HTR-8/SVneo (cell line): ENCODE measurements at places on chromosomes 6 and 20.

DNA sequence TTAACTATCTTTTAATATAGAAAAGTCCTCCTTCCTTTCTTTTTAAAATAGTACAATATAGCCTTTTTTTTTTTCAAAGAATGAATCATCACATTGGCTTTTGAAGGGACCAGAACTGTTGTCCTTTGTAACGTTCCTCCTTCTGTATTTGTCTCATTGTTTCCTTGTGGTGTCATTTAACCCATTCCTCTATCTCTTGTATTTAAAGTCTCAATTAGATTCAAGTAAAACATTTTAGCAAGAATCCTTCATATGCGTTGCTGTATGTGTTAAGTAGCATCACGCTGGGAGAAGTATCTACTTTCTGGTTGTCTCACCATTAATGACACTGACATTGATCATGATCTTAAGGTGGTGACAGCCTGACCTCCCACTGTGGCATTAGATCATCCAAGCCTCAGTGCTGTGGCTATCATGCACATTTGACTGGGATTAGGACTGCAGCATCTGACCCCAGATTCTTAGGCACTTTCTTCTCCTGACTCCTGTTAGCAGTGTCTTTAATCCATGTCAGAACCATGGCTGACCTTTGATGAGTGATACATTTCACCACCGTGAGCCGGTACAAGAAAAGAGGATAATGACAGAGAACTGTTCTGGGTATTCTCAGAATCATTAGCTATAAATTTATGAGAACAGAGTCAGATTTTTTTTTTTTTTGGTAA, 67.5 kb upstream of the TFB1M start:
- DNase-seq, result no peak

- DNase-seq, result no peak
These were observed 7.2 kb downstream of the PYGB start for GRCh38 chr20:25254986-25255680.

DNA sequence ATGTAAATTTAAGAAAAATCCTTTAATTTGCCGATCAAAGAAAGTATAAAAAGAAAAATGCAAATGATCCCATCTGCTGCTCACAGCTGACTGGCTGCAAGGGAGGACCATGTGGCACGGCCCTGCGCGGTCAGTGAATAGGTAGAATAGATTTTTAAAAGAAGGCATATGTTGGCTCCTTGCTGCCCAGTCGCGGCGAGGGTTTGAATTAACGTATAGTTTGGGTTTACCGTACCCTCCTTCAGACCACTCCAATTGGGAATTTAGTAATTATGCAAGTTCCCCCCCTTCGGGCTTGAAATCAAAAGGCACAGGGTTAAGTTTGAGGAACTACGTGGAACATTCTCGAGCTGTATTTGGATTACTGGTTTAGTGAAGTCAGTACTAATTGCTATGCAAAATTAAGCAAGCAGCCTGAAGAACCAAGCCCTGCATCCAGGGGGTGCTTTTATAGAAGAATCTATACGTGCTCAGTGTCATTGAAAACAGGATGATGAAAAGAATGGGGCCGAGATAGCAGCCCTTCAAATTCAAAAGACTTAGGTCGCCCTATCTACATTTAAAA, 1.1 kb upstream of the BEND3 start:
- no peak for DNase-seq

- DNase-seq, result no peak
These were observed 33.1 kb downstream of the PRL start for GRCh38 chr6:22263748-22264147.

DNA sequence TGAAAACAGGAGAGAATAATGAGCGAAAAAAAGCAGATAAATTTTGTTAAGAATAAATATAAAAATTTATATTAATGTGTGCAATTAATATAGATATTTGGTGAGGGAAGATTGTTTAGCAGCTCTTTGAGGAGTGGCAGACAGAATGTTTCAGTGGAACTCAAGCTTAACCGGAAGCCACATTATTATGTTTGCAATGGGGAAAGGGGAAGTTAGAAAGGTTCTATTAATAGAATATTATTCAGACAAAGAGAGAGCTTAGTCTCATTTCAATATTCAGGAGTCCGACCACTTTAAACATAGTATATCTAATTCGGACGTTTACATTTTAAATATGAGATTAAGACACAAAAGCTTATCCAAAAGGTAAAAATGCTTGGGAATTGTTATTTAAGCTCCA, 81.6 kb upstream of the KHDRBS2 start:
- DNase-seq, result no peak

- no peak for DNase-seq
These were observed 7.4 kb upstream of the CD24 start for GRCh38 chr6:106981926-106982325.

DNA sequence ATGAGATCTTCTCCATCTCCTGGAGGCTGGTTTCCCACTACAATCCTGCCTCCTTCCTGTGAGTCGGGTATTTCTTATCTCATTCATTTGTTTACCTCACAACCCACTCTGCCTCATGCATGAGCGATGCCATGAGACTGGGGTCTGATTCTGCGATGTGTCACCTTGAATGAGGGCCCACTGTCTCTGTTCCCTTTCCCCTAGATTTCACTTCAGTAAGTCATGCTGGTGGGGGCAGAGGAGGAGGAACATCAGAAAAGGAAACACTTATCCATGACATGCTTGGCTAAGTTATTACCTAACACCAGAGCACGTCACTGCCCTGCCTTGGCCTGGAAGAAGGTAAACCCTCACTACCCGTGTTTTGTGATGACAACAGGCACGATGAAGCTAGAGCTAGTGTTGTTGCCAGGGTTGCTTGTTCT, 337.4 kb upstream of the PRDM1 start:
- no peak for DNase-seq

DNA sequence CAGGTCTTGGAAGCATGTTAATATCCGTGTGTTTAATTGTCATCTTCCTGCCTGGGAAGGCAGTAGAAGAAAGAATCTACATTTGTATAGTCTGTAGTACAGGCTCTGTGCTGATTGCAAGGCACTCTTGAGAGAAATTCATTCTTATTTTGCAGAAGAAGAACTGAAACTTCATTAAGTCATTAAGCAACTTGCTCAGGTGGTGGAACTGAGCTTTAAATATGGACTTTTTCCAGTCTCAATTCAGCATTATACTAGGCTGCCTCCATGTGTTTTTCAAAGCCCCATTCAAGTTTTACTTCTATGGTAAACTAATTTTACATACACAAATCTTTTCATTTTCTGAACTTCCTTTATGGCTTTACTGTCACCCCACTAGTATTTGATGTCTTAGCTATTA, 18.7 kb downstream of the ZNF451 start:
- no peak for DNase-seq

GRCh38 chr6:136487759-136488425, 62.3 kb downstream of the MAP7 start:
- no peak for DNase-seq

GRCh38 chr6:128310451-128310850, 209.9 kb downstream of the PTPRK start:
- no peak for DNase-seq

GRCh38 chr6:37489697-37490336, 9.9 kb downstream of the CCDC167 start:
- DNase-seq, result peak; percentile 36

GRCh38 chr20:59933296-59933848, at the start of gene SYCP2:
Gene SYCP2 (minus strand): TSS chr20:59933637. CDS start chr20:59922413, 11,224 bp downstream.
- DNase-seq, result no peak

DNA sequence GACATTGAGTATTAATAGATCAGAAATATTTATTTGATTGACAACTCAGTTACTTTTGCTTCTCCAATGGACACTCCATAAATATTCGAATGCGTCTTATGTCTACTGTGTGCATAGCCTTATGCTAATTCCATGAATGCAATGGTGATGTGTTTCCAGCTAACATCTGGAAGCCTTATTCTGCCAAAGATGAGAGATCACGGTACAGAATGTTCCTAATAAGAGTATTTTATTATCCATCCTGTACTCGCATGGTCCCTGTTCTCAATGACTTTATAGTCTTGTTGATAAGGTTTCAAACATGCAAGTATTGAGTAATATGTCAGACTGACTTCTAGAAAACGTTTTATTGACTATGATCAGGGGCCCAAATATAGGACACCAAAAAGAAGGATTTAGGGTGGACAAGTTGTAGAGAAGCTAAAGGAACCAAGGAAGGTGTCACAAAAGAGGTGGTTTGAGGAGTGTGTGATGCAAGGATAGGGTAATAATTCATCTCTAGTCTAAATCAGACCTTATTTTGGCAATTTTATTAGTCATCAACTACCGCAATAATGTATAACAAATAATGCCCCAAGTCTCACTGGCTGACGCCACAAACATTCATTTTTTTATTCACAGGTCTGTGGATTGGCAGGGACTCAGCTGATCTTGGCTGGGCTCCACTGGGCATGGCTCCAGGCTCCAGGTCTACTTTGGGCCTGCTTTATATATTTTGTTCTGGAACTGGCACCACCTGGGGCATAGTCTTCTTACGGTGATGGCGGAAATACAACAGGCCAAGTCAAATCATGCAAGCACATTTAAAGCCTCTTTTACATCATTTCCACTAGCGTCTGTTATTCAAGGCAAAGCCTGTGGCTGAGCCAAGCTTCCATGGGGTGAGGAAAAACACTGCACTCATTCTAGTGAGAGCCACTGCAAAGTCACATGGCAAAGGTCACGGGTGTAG, 24.5 kb upstream of the CD83 start:
- DNase-seq, result no peak

- no peak for DNase-seq
These were observed 165.7 kb downstream of the ZNF217 start for GRCh38 chr20:53427951-53428350.

DNA sequence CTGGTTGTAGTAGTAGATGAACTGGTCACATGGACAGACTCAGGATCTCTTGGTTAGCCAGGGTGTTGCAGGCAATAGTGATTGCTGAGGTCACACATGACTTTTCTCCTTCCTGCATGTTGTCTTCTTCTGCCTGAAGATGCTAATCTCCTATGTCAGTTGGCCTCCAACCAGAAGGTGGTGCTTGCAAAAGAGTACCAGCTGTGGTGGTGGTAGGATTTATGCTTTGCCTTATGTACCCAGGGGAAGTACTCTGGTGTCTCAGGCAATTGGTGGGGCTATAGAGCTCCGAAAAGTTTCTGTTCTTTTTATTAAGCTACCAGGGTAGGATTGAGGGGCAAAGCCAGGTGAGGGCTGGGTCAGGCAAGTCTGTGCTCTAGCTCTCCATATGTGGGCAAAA, 98.5 kb downstream of the CARMIL1 start:
- DNase-seq, result no peak

DNA sequence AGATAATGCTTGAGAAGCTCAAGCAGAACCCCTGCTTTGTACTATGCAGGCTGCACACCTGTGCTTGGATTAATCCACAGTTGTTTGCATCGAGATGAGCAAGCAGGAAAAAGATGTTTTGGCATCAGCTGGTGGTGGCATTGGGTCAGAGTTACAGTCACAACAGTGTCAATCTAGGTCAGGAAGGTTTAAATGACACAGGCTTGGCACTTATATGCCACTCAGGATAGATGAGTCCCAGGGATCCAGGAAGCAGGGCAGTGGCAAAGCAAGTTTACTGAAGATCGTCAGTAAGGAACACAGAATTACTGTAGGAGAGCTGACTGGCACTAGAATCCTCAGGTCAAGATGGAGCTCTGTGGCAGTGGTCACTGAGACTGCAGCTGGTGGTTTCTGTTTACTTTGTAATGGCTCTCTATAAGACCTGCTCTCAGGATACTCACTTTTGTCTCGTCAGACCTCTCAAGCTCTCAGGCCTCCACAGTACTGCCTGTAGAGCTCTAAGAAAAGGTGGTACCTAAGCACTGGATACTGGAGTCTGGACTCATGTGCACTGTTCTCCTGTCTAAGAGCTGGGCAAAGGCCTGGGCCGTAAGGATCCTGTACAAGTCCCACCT, 110.1 kb upstream of the HS3ST5 start:
- DNase-seq, result no peak

- DNase-seq, result no peak
These were observed 348.1 kb downstream of the CDC5L start for GRCh38 chr6:44735630-44735963.

DNA sequence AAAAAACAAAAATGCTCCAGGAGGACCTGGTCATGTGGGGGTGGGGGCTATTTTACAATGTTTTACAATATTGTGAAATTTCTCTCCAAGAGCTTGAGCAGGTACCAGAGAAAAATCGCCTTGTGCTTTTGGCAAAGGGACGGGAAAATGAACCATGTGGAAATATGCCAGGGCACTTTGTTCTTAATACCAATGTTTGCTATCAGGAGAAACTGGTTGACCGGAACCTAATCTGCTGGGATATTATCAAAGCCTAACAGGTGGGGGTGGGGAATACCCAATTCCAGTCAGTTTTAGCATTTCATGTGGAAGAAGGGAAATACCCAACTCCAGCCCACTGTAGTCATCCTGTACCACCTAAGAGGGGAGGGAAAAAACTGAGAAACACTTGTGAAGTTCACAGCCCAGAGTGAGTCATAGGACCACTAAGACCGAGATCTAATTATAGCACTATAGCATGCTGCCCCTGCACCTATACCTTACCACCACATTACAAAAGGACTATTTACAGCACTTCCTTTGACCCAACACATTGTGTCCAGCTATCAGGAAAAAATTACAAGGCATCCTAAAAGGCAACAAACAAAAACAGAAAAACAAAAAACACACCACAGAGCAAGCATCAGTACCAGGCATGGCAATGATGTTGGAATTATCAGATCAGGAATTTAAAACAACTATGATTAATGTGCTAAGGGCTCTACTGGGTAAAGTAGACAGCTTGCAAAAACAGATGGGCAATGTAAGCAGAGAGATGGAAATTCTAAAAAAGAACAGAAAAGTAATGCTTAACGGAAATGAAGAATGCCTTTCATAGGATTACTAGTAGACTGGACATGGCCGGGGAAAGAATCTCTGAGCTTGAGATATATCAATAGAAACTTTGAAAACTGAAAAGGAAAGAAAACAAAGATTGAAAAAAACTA, 84.1 kb upstream of the POPDC3 start:
- no peak for DNase-seq
